ENCODE measurements at places on chromosomes 6 and 20.
A peak's percentile ranks its signal among the peaks of the same experiment; 100 is the strongest.

GRCh38 chr20:6769903-6770785 is 2.7 kb downstream of the BMP2 start:
- DNase-seq: no peak

DNA sequence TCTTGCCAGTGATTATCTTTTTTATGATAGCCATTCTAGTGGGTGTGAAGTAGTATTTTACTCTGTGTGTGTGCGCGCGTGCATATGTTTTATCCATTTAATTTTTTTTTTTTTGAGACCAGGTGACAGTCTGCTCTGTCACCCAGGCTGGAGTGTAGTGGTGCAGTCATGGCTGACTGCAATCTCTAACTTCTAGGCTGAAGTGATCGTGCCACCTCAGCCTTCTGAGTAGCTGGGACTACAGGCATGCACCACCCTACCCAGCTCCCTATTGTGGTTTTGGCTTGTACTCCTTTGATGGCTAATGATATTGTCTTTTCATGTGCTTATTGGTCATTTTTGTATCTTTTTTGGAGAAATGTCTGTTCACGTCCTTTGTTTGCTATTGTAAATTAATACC is 33.3 kb downstream of the ITCH start:
- no peak for DNase-seq

- peak; percentile 26 for DNase-seq
Observed at GRCh38 chr6:139364302-139364981, 10.0 kb downstream of the CITED2 start.

GRCh38 chr6:107780226-107780625 is 43.9 kb downstream of the SCML4 start:
- DNase-seq: no peak

GRCh38 chr6:119128252-119128912 is 49.9 kb upstream of the FAM184A start:
- DNase-seq: no peak

DNA sequence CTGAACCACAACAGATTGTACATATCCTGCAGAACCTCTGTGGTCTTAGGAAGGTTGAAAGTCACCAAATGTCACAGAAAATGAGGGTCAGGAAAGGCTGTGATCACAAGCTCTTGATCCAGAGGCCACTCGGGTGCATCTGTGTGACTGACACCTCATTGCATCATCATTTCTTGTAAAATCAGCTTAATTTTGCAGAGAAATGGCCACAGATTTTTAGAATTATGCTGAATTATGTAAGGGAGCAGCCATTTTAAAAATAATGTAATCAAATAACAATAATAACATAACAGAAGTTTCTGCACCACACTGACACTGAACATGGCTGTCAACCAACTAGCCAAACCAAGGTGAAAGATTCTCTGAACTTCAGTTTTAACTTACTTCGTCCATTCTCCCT is 32.5 kb upstream of the PRND start:
- DNase-seq: no peak

GRCh38 chr20:63153254-63154221 is 62.4 kb downstream of the YTHDF1 start:
- no peak for DNase-seq

DNA sequence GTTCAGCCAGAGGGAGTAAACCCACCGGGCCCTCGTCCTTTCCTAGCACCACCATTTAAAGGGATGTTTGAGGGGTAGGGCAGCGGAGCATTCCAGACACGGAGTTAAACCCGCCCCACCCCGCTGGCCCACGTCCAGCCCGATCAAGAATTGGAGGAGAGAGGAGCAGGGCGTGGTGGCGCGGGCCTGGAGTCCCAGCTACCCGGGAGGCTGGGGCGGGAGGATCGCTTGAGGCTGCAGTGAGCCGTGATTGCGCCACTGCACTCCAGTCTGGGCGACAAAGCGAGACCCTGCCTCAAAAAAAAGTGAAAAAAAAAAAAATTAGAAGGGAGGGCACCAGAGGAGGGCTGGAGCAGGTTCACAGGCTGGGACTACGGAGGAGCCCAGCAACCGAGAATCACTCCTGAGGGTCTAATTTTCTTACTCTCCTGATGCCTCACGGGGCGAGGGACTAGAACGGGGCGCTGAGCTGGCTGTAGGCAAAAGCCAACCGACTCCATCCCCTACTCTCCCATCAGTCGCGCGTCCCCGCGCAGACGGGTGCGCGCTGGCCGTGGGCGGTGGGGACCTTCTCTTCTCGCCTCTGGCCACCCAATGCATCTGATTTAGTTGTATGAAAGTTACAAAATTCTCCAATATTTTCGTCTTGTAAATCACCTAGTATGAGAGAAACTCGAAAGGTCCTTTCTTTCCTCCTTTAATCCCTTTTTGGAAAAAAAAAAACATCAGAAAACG is 6.1 kb upstream of the HSPA1B start:
- DNase-seq: no peak

DNA sequence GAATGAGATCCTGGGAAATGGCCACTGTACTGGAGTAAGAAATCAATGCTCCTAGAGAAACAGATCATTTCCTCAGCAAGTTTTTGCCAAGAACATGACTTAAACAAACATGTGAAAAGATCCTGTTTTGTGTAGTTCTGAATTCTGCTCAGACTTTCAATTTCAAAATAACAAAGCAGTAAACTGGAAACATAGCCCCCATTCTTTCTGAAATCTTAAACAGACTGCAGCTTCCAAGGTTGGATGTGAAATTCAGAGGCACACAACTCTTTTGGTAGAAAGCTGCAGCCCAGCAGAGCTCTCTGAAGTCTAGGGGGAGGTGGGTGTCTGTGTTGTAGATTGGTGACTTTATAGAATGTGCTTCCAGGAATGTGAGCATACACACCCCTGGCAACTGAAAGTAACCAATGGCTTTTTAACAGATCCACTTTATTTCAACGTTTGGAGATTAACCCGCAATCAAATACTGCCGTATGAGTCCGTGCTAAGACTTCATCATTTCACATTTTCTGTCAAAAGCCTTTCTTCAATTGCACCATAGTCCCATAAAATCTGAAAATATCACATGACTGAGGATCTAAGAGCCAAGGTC is 86.4 kb downstream of the ATXN1 start:
- no peak for DNase-seq

DNA sequence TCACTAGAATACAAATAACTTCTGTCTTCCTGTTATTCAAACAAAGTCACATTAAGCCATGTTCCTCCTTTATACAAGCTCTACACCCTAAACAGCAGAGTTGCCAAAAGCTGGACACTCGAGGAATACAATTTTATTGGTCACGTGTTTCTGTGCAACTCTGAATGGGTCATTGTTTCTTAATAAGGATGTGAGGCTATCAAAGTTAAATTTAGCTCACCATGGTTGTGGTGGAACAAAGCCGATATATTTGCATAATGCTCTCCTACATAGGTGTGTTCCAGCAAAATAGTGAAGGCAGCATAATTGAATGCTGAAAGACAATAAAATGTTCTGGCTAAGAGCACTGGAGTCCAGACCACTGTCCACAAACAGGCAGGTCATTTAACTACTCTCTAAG is 36.9 kb upstream of the CD2AP start:
- no peak for DNase-seq

DNA sequence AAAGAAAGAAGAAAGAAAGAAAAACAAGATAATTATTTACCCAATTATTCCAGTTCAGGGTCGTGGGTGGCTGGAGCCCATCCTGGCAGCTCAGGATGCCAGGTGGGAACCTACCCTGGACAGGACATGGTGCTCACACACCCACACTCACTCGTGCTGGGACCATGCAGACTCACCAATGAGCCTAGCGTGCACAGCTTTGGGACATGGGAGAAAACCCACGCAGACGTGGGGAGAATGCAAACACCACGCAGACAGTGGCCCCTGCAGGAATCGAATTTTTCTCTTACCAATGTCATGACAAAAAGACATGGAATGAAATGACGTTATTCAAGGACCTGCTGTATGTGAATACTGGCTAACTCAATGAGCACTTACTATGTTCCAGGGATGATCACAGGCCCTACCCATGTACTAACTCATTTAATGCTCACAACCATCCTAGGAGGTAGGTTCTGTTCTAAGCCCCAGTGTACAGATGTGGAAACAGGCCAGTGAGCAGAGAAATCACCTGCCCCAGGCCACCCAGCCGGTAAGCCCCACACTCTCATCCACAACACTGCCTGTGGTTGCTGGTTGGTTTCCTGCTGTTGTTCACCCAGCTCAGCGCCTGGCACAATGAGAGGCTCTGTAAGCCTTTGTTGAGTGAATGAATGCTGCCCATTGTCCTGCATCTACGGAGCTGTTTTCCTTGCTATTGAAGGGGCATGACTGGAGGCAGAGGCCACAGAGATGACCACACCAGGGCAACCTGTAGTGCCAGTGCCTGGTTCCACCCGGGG is 6.8 kb upstream of the PI16 start:
- DNase-seq: no peak

GRCh38 chr6:19159089-19159488 is 678.1 kb upstream of the ID4 start:
- DNase-seq: no peak

- no peak for DNase-seq
Observed at GRCh38 chr20:46192376-46192944, 74.3 kb downstream of the CD40 start.

DNA sequence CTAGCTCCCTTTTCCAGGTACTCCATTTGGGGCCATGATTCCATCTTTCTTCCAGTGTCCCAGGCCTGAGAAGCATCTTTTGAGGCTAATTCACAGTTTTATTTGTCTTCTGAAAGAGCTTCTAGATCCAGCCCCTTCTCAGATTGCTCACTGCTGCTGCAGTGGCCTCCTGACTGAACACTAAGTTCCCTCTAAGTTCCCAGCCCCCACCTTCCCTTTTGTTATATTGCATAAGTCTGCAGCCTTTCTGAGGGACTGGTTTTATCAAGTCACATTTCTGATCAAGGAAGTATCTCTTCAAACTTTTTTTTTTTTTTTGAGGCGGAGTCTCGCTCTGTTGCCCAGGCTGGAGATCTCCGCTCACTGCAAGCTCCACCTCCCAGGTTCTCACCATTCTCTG is 10.7 kb downstream of the MAPRE1 start:
- no peak for DNase-seq

DNA sequence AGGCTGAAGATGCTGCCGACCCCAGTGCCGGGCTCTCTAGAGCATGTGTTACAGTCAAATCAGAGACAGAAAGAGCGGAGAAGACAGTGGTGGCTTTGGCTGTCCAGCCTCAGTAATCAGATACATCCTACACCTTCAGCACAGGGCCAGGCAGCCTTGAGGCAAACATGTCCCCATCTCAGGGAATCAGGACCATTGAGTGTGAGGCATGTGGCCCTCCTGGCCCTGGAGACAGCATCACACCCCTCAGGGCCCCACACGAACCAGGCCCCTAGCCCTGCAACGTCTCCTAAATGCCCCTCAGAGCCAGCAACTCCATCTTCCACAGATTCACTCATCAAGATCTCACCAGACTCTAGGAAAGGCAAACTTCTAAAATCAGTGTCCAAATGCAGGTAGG is 24.5 kb downstream of the PXDC1 start:
- no peak for DNase-seq

DNA sequence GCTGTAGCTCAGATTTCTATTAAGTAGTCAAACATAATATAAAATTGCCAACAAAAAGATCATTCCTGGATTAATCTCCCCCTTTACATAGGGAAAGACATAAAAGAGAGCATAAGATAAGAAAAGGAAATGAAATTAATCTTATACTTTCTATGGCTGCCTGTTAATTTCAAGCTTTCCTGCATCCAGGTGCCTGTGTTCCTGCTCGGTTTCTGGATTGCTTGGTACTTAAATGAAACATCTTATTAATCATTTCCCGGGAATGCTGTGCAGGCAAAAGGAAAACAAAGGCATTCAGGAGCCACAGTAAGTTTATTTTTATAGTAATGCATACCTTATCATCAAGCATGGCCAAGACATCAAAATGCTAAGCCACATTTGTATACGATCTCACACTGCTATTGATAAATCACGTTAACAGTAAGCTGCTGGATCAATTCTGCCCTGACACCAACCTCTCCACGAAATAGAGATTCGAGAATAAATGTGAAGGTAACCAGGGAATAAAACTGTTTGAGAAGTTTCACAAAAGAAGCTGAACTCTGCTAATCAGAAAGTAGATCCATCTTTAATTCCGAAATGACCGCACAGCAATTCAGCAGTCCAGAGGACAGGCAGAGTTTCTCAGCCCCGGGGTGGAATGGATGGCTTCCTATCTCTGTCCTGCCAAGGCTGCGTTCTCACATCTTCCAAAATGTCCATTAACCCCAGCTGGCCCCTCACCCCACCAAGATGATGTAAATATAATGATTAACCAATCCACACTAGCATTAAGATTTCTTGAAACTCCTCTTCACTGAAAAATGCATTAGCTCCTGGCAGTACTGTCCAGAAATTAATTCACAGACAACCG is 32.6 kb upstream of the APCDD1L start:
- no peak for DNase-seq

- DNase-seq: no peak
Observed at GRCh38 chr20:9583151-9583550, 68.8 kb downstream of the LAMP5 start.

All from NCI-H2081 treated with DMSO at 0.1 percent for 48 hours (cell line).